ENCODE measurements at places on chromosomes 12 and 14.

GRCh38 chr12:115910057-115910456 is 367.4 kb downstream of the MED13L start:
- no peak for DNase-seq

- no peak for DNase-seq
Observed at GRCh38 chr12:67722296-67722695, 73.8 kb downstream of the DYRK2 start.

DNA sequence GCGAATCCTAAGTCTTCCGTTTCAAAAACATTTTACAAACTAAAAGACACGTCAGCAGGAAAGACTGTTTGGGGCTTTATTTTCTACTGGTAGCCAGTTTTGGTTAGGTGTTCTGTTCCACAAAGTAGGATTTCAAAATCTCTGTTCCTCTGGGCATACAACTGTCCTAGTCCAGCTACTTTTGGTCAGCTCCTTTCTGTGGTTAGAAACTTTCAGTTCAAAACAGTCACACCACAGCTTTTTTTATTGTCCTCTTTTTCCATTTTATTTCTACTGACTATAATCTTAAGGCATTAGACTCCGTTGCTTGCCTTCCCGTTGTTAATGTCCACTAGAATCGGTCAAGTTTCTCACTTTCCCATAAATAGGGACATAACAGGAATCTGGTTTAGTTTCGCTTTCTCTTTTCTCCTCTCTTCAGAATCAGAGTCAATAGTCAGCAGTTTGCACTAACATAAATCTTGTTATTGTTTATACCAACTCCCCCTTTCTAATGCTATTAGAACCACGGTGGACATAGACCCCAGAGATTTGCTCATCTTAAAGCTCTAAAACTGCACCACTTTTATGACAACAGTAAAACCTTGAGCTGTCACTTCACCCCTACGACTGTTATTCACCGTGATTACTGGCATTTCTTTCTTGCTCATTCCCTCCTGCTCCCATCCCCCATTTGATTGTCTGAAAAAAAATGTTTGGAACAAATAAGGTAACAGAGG is 41.5 kb upstream of the NPAS3 start:
- DNase-seq: no peak

DNA sequence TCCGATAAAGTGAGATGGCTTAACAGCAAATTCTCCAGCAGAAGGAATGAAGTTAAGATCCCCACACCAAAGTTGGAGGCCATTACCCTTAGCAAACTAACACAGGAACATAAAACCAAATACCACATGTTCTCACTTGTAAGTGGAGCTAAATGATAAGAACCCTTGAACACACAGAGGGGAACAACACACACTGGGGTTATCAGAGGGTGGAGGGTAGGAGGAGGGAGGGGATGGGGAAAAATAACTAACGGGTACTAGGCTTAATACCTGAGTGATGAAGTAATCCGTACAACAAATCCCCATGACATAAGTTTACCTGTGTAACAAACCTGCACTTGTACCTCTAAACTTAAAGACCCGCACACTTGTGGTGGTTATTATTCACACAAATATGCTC is 240.4 kb upstream of the NAV3 start:
- DNase-seq: no peak

DNA sequence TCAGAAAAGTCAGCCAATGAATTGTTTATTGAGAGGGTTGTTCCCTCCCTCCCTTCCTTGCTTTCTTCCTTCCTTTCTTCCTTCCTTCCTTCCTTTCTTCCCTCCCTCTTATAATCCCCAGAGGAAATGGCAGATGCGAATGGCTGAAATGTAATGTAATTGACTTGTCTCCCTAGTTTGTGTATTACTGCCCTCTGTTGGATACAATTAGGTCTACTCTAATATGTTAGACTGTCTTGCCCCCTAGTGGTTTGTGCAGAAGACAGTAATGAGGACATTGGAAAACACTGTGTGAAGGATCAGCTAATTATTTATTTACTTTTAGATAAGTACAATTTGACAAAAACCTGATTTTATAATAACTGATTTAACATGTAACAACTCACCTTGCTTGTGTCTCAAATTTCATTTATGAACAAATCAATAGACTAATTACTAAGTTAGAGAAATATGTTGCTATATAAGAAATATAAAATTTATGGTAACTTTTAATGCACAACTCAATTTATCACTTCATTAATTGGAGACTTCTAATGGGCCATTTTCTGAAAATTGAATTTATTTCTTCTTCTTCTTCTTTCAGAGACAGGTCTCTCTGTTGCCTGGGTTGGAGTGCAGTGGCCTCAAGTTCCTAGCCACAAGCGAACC is 229.8 kb upstream of the LRIG3 start:
- no peak for DNase-seq

DNA sequence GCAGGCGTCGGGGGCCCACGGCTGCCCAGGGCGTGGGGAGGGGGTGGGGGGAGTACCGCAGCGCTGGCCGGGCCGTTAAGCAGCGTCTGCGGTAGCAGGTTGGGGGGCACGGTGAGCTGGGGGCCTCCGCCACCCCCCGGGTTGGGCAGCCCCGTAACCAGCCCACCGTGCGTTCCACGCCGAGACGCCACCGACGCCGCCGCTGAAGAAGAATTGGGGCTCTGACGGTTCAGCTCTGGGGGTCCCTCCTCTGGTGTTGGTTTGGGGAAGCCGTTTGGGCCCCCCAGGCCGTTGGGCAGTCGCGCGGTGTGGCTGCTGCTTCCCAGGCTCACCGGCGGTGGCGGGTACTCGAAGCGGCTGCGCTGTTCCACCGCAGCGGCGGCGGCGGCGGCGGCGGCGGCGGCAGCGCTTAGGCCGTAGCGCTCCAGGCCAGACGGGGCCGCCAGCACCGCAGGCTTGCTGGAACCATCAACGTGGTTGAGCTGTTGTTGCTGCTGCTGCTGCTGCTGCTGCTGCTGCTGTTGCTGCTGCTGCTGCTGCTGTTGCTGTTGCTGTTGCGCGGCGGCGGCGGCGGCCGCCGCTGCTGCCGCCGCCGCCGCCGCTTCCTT is 1.5 kb downstream of the IRF2BPL start:
- no peak for DNase-seq
